T-helper 1 cell (primary cell): ENCODE measurements at places on chromosomes 5 and 9.

- no peak for DNase-seq
These were observed 4.9 kb downstream of the GTF3C5 start for GRCh38 chr9:133035669-133036068.

DNA sequence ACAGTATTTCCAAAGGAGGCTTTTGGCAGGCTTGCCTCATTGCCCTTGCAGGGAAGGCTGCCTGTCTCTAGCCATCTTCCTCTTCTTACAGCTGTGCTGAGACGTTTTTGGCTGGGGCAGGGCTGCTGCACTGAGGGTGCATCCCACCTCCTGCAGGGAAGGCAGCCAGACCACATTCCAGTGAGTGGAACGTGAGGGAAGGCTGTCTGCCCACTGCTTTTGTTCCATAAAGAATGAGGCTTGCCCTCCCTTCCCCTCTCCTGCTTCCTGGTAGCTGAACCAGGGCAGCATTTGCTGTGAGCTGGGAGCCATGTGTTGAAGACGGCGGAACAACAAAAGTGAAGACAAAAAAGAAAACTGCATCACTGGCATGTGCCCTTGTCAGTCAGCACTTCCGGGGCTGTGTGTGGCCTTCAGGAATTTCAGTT, 16.8 kb downstream of the MGAT1 start:
- no peak for DNase-seq

DNA sequence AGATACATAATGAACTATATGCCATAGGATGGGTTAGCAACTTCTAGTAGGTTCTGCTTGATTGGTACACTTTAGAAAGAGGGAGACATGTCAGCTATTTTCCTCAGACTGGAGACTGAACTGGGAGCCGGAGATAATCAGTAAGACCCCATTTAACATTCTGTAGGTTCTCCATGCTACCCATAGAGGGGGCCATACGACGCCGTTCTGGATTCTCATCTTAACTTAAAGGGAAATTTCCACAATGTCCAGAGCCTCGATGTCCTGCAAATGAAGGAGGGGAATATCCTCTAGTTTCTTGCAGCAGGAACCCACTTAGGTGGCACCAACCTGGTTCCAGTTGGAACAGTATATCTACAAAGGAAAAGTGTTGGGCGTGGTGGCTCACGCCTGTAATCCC, 22.3 kb upstream of the NPM1 start:
- no peak for DNase-seq

DNA sequence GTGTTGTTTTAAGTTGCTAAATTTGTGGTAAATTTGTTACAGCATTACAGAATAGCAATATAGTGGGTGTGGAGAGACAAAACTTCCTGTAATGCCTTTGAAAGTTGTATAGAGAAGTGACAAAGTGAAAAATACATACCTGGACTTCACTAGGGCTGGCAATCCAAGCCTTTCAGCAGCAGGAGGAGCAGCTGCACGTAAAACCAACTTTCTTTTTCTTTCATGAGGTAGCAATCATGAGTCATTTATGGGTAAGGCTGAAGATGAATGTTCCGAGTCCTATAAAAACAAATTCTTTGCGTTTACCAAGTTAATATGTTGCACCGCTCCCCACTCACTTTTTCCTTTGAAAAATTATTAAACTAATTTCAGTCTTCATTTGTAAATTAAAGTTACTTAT, 1138.2 kb downstream of the TAF11L14 start:
- DNase-seq: no peak

DNA sequence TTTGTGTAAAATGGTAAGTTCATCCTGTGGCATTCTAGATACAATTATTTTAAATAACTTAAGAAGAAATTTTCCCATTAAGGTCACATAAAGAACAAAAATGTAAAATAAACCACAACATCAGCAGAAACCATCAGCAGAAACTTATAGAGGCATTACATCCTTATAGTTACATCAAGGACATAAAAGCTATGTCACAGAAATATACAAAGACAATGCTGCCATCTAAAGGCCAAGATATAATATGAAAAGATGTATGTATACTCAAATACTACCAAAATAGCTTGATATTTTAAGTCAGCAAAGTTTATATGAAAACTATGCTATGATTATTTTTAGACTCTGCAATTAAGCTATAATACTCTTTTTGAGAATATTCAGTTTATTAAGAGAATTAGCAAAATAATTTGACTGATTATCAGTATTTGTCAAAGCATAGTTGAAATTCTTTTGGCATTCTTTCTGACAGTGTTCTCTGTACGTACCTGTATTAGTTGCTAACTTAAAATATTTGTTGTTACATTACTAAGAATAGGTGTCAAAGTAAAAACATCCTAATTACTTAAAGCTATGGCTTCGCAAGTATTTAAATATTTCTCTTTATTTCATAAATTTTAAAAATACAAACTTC, 36.2 kb downstream of the FBXL17 start:
- DNase-seq: no peak

DNA sequence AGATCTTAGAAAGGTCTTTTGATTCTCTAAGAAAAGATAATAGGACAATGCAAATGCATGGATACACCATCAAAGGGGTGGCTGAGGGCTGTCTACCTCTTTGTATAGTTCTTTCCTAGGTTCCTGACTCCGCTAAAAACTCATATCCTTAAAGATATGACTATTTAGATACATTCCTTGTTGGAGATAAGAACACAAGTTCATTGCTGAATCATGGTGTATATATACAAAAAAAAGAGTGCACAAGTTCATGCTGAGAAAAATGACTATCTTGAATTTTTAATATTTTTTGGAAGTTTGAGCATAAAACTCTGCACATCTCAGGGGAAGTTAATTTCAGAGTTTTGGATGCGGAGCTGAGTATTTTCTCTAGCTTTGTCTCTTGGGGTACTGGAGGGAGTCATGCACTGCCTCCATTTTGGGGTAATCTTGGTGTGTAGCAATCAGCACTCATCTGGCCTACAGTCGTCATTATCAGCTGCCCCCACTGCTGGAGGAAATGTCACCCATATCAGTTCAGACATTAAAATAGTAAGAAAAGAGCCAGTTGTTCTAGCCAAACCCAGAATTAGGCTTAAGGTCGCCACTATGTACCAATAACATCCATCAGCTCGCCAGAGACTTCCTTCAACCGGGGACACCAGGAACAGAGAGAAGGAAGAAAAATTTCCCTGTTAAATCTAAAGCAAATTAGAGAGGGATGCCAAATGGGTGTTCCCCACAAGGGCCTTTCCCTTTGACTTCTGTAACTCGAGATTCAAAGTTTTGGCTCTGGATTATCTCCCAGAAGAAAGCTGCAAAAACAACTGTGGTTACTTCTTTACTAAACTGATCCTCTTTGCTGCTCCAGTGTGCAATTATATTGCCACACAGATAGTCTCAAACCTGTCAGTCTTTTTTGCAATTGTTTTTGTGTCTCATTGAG, 49.0 kb downstream of the PTTG1 start:
- DNase-seq: no peak

DNA sequence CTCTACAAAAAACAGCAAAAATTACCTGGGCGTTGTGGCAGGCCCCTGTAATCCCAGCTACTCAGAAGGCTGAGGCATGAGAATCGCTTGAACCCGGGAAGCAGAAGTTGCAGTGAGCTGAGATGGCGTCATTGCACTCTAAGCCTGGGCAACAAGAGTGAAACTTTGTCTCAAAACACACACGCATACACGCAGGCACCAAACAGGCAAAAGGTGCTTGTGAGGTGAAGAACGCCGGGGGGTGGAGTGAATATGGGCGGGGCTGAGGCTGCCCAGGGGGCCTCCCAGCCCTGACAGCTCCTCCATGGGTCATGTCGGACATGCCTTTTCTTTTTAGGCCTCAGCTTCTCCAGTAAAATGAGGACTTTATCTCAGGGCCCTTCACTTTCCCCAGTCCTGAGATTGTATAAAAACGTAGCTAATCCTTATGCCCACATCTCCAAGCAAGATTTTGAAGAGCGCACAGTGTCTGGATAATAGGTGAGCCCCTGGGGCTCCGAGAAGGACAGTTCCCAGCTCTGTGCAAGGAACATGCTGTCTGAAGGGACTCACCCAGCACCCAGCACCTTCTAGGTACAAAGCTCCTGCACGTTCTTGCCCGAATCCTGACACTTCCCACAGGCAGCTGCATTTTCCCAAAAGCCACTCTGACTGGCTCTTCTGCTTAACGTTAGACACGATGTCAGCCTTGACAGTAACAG, 168.3 kb downstream of the COL23A1 start:
- DNase-seq: no peak

DNA sequence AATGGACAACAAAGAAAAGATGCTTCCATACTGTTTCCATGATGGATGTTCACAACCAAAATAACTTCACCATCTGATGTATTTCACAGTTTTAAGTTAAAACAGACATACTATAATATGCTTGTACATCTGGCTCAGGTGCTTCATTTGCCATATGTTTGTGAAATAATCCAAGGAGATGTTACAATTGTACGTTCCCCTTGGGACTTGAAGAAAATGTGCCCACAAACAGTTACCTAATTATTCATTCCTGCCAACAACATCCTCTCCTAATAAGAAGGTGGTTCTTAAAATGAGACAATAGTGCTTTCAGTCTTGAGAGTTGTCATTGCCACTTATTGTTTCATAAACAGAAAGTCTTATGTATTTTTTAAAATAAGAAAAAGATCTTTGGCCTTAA, 33.1 kb upstream of the SMARCA2 start:
- DNase-seq: peak; percentile 2

- no peak for DNase-seq
These were observed 10.1 kb upstream of the SEMA5A start for GRCh38 chr5:9555961-9556360.

DNA sequence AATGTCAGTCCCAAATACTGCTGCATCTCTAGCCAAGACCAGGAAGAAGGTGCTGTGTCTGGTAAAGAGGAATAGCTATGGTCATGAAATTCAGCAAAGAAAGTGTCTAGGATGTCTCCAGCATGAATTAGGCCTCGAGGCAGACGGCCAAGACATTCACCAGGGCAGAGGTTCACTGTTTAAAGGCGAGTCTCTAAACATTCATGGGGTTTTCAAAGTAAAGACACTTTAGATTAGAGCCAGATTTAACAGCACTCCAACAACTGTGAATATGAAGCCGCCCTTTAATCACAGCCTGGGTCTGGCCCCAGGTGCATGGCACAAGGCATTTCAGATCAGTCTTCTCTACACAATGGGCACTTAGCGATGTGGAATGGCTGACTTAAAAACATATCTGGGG, 95.0 kb downstream of the ANKH start:
- no peak for DNase-seq

DNA sequence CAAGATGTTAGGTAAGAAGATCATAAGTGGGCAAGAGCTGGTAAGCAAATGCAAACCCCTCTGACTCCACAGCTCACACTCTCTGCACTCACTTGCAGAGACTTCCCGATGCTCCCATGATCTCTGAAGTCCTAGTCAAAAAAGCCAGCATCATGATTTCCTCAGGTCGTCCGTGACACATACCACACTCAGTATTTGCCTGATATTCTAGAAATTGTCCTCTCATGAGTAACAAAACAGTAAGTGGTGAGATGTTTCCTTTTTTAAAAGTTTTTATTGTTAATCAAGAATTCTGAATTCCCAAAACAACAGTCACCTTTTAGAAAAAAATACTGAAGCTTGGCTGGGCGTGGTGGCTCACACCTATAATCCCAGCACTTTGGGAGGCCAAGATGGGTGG, 194.6 kb downstream of the DENND1A start:
- no peak for DNase-seq

DNA sequence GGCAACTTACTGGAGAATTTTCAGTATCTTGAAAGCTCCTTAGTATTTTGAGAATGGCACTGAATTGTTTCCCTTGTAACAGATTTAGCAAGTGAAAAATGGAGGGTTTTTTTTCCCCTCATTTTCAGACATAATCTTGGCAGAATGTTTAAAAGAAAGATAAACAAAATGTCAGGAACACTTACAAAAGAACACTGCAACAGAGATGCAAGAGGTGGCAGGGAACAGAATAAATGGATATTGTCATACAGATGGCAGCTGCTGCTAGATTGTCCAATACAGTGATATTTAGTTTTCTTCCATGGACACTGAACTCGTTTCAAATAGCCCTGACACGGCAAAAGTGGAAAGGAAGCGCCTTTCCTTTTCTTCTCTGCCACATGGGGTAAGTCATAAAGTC, 76.9 kb upstream of the ZNF608 start:
- no peak for DNase-seq

DNA sequence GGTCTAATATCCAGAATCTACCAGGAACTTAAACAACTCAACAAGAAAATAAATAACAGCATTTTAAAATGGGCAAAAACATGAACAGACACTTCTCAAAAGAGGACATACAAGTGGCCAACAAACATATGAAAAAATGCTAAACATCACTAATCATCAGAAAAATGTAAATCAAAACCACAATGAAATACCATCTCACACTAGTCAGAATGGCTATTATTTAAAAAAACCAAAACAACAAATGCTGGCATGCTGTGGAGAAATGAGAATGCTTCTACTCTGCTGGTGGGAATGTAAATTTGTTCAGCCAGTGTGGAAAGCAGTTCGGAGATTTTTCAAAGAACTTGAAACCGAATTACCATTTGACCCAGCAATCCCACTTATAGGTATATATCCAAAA, 63.1 kb downstream of the ADAMTS6 start:
- no peak for DNase-seq

DNA sequence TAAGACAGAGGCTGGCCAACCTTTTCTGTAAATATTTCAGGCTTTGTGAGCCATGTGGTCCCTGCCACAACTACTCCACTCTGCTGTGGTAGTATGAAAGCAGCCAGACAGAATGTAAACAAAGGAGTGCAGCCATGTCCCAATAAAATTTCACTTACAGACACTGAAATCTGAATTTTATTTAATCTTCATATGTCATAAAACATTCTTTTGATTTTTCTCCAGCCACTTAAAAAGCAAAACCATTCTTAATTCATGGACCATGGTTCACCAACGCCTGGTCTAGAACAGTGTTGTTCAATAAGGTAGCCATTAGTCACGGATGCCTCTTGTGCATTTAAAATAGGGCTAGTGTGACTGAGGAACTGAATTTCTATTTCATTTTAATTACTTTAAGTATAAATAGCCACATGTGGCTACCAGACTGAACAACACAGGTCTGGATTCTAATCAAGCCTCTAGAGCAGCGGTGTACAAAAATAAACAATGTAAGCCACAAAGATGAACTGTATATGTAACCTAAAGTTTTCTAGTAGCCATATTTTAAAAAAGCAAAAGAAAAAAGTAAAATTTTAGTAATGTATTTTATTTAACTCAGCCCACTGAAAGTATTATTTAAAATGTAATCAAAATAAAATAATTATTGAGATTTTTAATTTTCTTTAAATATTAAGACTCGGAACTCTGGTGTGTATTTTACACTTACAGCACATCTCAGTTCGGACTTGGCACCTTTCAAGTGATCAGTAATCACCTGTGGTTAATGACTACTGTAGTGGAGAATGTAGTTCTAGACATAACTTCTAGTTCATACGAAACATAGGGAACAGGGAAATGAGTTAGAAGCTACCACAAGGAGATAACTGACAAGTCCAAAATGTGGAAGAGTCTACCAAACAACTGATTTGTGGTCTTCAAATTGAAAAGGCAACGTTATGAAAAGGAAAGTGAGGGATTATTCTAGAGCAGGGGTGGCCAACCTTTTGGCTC, 14.3 kb downstream of the GEMIN5 start:
- DNase-seq: no peak
